ENCODE measurements at places on chromosomes 1 and 21.

GRCh38 chr1:152622803-152623202 lies at the start of gene LCE3A:
LCE3A (minus strand) TSS chr1:152623103; CDS start chr1:152623103, 0 bp downstream.
- peak; percentile 17 for DNase-seq

- DNase-seq = no peak
Observed at GRCh38 chr21:25790878-25791204, 56.1 kb downstream of the GABPA start.

GRCh38 chr1:11693024-11693590 lies 1.6 kb downstream of the DRAXIN start:
- DNase-seq = peak; percentile 49

- no peak for DNase-seq
Observed at GRCh38 chr1:107787299-107787698, 177.7 kb downstream of the VAV3 start.

DNA sequence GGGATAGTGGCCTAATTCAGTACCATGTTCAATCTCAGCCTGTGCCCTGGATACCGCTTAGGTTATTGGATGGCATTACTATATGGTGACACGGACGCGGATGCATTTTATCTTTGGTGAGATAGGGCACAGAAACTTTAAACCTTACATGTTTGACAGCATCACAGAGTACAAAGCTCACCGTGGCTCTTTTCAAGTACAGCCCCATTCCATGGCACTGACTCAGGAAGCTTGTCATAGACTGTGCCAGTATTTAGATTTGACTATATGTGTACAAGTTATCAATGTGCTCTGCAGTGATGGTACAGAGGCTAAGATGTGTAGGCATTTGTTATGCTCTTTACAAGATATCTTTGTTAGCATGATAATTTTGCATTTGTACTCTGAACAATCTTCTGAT lies 169.0 kb downstream of the RYR2 start:
- DNase-seq = no peak

GRCh38 chr21:37873655-37874054 lies 42.6 kb downstream of the KCNJ6 start:
- DNase-seq = no peak

GRCh38 chr21:33987461-33987860 lies 71.9 kb upstream of the ATP5PO start:
- no peak for DNase-seq

DNA sequence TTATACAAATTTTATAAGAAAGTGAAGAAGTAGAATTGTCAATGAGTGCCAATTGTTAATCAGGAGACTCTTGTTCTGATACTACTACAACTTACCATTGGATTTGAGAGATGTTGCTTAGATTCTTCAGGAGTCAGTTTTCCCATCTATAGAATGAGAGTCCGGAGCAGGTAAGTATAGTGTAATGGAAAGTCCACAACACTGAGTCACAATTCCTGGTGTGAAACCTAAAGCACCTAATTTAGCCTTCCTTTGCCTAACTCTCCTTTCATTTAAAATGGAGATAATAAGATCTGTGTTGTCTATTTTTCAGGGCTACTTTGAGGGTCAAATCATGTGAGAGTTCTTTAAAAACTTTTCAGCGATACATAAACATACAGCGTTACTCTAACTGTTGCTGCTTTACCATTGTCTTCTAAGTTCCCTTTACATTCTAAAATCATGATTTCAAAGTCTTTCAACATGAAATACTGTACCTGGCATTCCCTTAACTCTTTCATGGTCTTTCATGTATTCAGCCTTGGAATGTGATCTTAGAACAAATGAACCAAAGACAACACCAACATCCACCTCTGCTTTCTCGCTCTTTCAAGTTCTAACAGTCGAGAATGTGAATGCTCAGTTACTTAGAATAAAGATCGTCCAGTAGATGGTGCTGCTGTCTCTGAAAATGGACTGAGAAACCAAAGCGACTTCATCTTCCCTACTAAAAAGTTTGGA lies 90.9 kb downstream of the SLC30A10 start:
- peak; percentile 27 for DNase-seq

GRCh38 chr1:54668567-54668966 lies 27.0 kb downstream of the MROH7 start:
- DNase-seq = no peak

GRCh38 chr1:229006121-229006870 lies 264.6 kb upstream of the RAB4A start:
- DNase-seq = no peak

GRCh38 chr1:15282810-15283474 lies 35.9 kb downstream of the FHAD1 start:
- DNase-seq = no peak

GRCh38 chr21:34728479-34728878 lies 59.7 kb downstream of the CLIC6 start:
- DNase-seq = no peak

GRCh38 chr1:116113615-116114014 lies 2.4 kb downstream of the MAB21L3 start:
- DNase-seq = no peak

- no peak for DNase-seq
Observed at GRCh38 chr1:54335011-54335754, 71.0 kb downstream of the SSBP3 start.

- DNase-seq = no peak
Observed at GRCh38 chr1:54125386-54126070, 27.3 kb downstream of the CDCP2 start.

DNA sequence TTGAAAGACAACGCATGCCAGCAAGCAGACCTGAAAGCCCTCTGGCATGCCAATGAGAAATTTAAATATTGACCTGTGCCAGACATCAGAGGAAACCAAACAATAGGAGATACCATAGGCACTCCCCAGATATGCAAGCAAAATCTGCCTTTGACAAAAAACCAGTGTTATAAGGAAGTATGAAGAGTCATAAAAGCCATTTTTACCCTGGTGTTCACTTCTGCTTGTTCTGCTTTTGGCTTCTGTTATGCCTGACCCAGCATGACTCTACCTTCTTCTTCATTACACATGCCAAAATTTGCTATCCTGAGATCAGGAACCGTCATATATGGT lies 26.4 kb downstream of the NPHS2 start:
- DNase-seq = no peak

DNA sequence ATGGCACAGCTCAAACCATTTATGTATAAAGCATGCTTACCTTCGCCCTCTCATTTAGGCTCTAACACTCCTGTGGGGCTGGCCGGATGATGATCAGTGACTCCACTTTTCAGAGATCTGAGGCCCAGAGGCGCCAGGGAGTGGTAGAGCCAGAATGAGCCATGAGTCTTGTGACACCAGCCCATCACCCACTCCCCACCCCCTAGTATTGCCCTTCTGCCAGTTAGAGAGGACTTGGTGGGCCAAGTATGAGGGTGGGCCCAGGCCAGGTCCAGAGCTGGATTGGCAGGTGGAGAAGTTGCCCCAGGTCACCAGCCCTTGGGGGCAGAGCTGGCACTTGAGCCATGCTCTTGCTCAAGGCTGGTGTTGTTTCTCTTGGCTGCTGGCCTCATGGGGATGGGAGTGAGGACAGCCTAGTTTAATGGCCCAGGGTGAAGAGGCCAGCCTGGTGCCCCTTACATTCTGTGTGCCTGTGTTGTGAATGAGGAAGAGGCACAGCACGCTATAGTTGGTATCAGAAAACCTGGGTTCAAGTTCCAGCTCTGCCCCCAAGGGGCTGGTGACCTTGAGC lies 30.2 kb upstream of the TTC4 start:
- no peak for DNase-seq

DNA sequence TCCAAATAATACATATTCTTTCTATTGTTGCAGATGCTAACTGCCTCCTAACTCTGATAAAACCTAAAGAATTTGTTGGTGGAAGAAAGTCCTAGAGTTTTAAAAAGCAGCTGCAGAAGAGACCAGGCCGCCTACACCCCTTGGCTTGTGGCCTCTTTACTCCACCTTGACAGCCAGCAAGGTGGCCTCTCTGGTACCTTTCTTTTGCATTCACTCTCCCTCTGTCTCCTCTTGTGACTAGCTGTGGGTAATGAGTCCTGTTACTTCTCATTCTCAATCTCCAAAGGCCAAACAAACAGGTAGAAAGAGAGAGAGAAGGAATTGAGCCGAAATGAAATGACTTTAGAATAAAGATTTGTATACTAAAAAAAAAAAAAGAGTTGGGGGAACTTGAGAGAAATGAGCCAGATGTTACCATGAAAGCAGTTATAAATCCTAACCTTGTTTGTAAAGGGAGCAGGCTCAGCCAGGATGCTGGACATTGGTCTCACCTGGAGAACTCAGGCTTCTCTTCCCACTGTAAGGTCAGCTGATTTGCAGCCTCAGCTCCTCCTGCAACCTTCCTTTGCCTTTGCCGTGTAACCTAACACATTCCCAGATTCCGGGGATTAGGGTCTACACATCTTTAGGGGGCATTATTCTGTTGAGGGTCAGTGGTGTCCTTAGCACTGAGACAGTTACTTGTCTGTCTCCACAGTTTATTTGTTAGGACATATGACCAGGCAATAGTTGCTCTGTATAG lies 164.1 kb upstream of the IRF2BP2 start:
- DNase-seq = no peak

DNA sequence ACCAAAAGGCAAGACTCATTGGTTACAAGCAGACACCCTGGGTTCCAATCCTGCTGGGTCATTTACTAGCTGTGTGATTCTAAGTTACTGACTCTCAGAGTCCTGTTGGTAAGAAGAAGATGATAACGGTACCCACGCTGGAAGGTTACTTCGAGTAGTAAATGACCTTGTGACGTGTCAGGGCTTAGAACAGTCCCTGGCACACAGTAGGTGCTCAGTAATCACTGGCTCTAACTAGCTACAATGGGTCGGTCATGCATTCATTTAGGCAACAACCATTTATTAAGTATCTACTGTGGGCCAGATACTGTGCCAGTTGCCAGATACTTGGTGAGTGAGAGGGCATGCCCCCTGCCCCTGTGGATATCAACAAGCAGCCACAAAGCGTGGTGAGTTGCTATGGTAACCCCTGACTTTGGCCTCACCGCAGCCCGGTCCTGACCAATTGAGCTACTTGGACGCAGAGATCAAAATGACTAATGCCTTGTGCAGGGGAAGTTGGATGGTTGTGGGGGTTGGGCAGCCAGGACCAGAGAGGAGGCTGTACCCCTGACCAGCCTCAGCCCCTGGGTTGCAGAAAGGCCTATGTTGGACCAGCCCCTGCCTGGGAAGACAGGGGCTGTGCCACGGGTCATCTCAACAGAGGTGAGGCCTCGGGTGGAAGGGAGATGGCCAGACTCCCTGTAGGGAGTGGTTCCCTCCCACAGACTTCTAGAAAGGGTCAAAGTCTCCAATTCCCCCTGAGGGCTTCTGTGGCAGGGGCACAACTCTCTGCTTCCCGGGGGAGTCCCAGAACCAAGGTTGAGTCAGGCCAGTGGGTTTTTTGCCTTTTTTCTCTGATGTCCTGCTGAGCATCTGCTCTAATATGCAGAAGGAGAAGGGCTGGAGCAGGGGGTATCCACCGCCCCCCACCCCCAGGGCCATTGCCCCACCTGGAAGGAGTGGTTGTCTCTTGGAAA lies 16.0 kb downstream of the DHRS3 start:
- DNase-seq = no peak

GRCh38 chr1:208934933-208935332 lies 648.6 kb upstream of the CAMK1G start:
- DNase-seq = no peak

DNA sequence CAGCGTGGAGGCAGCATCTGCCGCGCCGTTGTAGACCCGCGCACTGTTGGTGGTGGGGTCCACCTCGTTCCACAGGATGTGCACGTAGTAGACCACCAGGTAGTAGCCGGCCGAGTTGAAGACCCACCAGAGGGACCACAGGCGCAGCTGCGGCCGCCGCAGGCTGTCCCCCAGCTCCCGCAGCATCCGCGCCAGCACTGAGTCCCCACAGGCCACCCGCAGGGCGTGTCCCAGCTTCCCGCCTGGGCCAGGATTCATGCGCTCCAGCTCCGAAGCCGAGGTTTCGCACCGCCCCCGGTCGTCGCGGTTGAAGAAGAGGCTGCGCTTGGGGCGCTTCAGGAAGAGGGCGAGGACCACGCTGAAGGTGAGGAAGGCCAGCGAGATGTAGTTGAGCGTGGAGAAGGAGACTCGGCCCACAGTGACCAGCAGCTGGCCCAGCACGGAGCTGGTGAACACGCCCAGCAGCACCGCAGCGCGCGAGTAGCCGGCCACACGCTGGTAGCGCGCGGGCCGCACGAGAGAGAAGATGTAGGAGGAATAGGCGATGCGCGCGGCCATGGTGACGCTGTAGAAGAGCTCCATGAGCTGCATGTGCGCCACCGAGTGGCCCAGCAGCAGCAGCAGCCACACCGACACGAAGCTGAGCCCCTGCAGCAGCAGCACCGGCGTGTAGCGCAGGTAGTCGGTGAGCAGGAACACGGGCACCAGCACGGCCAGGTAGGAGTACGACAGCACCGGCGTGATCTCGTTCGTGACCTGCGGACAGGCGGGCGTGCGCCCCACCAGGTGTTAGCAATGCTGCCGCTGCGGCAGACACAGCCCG lies 10.6 kb downstream of the SLC19A1 start:
- DNase-seq = no peak

GRCh38 chr1:150507912-150508864 lies at the start of gene ECM1:
ECM1 (plus strand) TSS chr1:150508109; CDS start chr1:150508210, 101 bp downstream.
- peak; percentile 24 for DNase-seq

DNA sequence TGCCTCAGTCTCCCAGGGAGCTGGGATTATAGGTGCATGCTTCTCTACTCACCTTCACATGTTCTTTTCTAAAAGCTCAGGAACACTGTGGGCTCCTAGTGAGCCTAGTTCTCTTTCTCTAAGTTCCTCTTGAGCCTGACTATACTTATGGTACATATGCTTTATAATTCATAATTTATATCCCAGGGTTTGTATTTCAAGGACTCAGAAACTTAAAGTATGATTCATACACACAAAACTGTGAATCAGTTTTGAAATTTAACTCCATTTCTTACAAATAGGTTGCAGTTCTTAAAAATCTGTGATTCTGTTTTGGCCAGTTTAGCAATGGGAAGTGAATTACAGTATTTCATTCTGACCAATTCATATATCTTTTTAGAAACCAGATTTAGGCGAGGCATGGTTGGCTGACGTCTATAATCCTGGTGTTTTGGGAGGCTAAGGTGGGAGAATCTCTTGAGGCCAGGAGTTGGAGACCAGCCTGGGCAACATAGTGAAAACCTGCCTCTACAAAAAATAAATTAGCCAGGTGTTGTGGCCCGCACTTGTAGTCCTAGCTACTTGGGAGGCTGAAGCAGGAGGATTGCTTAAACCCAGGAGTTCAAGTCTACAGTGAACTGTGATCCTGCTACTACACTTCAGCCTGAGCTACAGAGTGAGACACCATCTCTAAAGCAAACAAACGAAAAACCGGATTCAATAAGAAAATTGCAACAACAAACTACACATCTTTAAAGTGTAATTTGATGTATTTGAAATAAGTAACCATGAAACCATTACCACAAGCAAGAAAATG lies 15.6 kb downstream of the RASAL2 start:
- DNase-seq = no peak

- no peak for DNase-seq
Observed at GRCh38 chr1:23784846-23785245, 6.1 kb upstream of the LYPLA2 start.

GRCh38 chr21:35547946-35548774 lies 499.1 kb upstream of the RUNX1 start:
- no peak for DNase-seq

- DNase-seq = no peak
Observed at GRCh38 chr1:197577580-197577979, 197.7 kb downstream of the DENND1B start.
